ENCODE measurements at places on chromosomes 1 and 21. TPM values are rescaled to one million over a fixed set of nuclear protein-coding genes. Genes with fewer than 3 reads are reported as not detected.

- H3K36me3 ChIP-seq = no peaks in the 10 kb centered on the region
- H3K4me1 ChIP-seq = no peaks in the 10 kb centered on the region
- no peak overlapping the region for H3K4me3 ChIP-seq
- no peak overlapping the region for H3K27ac ChIP-seq
- no peak for DNase-seq
- no peaks in the 10 kb centered on the region for H3K27me3 ChIP-seq
Measured at GRCh38 chr1:234572966-234573365, 37.0 kb downstream of the IRF2BP2 start.

Gene REG4
- 0.34 TPM for polyA plus RNA-seq

DNA sequence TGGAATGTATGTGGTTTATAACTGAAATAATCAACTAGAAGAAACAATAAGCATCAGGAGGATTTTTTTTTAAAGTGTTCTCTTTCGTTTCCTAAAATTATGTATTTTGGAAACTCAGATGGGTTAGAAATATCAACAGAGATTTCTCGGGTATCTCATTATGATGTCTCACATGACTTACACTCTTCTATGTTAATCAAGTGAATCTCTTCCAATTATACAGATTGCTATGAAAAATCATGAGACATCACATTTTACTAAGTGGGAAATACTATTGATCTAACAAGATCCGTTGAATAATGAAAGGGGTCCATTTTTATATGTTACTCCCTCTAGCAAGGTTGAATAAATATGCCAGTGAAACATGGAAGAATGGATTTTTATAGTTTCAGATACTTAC is 54.7 kb upstream of the NRIP1 start:
- no peak overlapping the region for H3K4me3 ChIP-seq
- no peaks in the 10 kb centered on the region for H3K27me3 ChIP-seq
- no peak for DNase-seq
- H3K27ac ChIP-seq = no peak overlapping the region

GRCh38 chr21:31414263-31415000 is 70.4 kb upstream of the TIAM1 start:
- DNase-seq = no peak
- no peaks in the 10 kb centered on the region for H3K36me3 ChIP-seq
- no peaks in the 10 kb centered on the region for H3K4me1 ChIP-seq
- no peak overlapping the region for H3K4me3 ChIP-seq
- H3K27ac ChIP-seq = no peak overlapping the region

Gene TRIM67
- 0.04 TPM for polyA plus RNA-seq

GRCh38 chr1:53992085-53992874 is 25.7 kb downstream of the LDLRAD1 start:
- no peaks in the 10 kb centered on the region for H3K36me3 ChIP-seq
- H3K27ac ChIP-seq = no peak overlapping the region
- DNase-seq = no peak
- no peaks in the 10 kb centered on the region for H3K4me1 ChIP-seq
- no peaks in the 10 kb centered on the region for H3K27me3 ChIP-seq

DNA sequence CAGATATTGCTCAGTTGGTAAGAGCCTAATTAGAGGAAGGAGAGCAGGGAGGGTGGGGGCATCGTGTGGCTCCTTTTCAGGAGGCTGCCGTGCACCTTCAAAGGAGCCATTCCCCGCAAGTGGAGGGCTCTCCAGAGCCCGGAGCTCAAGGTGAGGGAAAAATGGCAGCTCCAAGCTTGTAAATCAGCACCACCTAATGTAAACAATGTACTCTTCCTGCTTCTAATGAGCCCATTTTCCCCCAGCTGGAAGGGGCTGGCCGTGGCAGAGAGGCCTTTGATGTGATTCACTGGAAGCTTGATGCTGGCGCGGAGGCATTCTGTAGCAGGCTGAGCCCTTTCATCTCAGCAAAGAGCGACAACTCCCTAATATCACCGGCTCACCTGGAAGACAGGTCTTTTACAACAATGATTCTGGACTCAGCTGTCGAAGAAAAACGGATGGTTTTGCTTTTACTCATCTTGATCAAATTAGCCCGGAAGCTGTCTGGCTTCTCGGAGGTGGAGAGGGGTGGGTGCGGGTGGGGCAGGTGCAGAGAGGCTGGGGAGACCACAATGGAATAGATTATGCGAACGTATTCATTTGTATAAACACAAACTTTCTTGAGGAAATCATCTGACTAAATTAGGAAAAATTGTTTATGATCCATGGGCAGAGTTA is 112.5 kb downstream of the RRAGC start:
- H3K4me1 ChIP-seq = no peaks in the 10 kb centered on the region
- peak; percentile 44 for DNase-seq
- H3K27me3 ChIP-seq = no peaks in the 10 kb centered on the region
- H3K27ac ChIP-seq = no peak overlapping the region

Gene AMY1C
- polyA plus RNA-seq = not detected

DNA sequence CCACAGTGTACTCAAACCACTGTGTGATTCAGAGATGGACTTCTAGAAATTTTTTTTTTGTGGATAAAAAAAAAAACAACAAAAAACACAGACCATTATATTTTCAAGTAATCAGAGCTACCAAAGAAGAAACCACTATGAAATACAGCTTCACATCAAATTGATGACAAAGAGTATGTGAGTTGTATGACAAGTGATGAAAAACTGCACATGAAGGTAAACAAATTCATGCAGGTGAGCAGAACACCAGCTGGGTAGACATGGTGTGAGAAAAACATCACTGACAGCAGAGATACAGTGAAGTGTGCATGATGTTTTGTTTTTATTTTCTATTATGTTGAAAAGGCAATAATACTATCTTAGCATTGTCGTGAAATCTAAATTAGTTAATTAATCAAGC is 8.0 kb upstream of the PTPRC start:
- H3K27ac ChIP-seq = no peak overlapping the region
- H3K4me1 ChIP-seq = no peaks in the 10 kb centered on the region
- DNase-seq = no peak
- no peaks in the 10 kb centered on the region for H3K27me3 ChIP-seq
- no peak overlapping the region for H3K4me3 ChIP-seq
- H3K36me3 ChIP-seq = no peaks in the 10 kb centered on the region

Gene TNNI3K
- 2.2 TPM for polyA plus RNA-seq

DNA sequence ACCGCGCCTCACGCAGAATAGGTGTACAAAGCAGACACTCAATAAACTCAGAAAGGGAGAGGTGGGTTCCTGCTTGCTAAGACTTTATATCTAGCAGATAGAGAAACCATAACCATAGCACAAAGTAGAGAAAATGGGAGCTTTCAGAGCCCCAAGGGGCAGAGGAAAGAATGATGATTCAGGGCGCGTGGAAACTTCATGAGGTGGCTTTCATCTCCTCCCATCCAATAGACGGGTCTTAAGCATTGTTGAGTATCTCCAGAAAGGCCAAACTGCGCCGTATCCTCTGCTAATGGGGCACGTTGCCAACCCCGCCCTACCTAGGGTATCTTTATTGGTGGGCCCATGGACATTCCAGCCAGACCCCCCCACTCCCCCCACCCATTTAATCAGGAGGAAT is 778 bp upstream of the MIXL1 start:
- no peak overlapping the region for H3K4me3 ChIP-seq
- peaks cover 5% of the 10 kb centered on the region for H3K27me3 ChIP-seq
- no peaks in the 10 kb centered on the region for H3K36me3 ChIP-seq
- DNase-seq = no peak
- H3K27ac ChIP-seq = no peak overlapping the region

Data from kidney (tissue), 22 donors.